ENCODE measurements at places on chromosomes 5 and 9.

DNA sequence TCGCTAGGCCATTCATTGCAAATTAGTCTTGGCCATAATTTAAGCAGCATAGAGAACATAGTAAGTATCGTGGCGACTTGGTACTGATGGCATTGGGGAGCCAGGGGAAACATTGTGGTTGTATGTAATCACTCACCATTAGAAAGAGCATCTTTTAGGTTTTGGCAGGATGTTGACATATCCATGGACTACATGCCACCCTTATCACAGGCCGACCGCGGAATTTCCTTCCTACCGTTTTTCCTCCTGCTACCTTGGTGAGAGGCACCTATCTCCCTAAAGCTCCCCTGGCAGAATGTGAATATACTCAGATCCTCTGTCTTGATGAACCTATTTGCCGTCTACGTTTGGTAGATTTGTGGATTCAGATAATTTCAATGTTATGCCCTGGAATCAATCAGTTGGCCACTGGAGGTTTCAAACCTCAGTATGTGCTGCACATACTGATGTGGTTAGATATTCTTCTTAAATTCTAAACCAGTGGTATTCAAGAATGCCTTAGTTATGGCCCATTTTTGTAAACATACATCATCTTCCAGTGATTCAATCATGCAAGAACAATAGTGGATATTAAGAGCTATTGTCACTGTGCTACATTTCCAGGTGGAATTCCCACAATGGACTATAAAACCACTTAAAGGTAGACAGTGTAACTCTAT lies 271.0 kb upstream of the HAPLN1 start:
- no peak for DNase-seq

DNA sequence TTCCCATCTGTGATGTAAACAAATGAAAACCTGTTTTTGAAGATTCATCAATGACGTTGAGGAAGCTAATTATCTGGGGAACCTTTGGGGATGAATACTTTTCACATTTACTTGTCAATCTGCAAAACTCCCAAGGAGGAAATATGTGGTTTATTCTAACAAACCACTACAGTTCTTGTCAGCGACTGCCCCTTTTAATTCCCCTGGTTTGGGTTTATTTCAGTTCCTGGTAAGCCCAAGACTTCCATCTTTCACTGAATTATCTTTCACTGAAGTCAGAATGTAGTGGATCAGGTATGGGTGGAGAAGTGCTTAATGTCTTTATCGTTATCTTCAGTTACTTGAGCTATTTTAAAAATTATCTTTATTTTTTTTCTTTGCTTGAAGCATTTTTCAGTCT lies 40.2 kb downstream of the TLR4 start:
- DNase-seq: no peak

DNA sequence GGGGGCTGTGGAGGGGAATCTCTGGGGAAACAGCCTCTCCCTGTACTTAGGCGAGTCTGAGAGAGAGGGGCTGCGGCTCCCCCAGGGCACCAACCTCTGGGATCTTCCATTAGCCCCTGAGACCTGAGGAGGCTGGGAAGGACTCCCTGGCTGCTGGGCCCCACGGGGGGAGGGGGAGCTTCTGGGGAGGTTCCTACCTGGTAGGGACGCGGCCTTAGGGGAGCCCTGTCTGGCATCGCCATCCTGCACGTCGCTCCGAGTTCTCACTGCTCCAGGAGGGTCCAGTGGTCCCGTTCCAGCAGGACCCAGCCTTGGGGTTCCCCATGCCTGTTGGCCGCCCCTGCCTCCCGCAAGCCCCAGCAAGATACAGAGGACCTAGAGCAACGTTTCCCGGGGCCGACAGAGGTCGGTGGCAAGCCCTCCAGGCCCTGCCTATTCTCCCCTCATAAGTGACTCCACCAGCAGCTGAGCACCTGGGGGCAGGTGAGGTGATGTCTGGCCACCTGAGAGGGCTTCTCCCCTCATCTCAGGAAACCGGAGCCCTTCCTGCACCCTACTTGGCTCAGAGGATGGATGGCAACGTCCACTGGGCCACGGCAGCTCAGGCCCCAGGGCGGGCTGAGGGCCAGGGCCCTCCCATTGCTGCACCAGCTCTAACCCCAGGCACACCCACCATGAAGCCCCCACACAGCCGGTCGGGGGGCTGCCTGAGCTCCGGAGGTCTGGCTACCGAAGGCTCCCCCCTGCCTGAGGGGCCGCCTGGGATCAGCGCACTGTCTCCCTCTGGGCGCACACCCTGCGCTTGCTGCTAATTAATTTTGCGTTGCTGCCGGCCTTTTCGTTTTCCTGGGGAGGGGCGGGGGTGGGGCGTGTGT lies 22.5 kb downstream of the TPPP start:
- no peak for DNase-seq

DNA sequence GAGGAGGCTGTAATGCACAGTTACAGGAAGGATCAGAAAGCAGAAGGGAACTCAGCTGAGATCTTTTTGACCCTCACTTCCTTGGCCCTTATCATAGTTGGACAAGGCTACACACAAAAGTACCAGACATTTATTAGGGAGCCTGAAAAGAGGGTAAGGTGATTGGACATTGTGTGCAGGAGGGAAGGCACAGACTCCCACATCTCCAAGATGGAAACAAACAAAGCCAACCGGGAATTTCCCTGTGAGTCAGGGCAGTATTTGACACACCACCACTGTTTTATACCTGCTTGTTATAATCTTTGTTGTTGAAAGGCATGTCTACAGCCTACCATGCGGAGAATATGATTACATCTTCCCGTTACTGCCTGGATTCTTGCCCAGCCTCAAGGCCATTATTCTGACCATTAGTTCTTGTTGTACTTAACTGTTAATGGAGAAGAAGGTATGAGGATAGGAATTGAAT lies 3.0 kb upstream of the CCNG1 start:
- DNase-seq: no peak

GRCh38 chr5:2176581-2176980 lies 293.9 kb upstream of the IRX4 start:
- no peak for DNase-seq

DNA sequence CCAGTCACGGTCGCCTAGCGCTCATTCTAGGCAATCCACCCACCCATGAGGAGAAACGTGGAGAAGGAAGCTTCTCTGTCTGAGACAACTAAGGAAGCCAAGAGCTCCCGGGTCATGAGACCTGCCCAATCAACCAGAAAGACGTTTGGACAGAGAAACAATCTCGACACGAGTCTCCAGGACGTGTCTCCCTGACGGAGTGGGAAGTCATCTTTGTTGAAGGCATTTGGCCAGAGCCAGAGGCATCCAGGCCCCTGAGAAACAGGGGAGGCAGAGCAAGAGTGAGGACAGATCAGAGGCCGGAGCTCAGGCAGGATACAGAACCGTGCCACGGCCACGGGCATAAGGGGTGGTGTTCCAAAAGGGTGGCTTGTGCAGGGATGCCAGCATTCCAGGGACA lies 479.0 kb downstream of the SPATA31A7 start:
- no peak for DNase-seq

- peak; percentile 25 for DNase-seq
These were observed 60.1 kb upstream of the ZNF608 start for GRCh38 chr5:124806373-124807077.

- no peak for DNase-seq
These were observed 4.8 kb downstream of the DNAJB5 start for GRCh38 chr9:34994260-34994899.

GRCh38 chr9:20994486-20994885 lies 37.0 kb downstream of the HACD4 start:
- DNase-seq: no peak

DNA sequence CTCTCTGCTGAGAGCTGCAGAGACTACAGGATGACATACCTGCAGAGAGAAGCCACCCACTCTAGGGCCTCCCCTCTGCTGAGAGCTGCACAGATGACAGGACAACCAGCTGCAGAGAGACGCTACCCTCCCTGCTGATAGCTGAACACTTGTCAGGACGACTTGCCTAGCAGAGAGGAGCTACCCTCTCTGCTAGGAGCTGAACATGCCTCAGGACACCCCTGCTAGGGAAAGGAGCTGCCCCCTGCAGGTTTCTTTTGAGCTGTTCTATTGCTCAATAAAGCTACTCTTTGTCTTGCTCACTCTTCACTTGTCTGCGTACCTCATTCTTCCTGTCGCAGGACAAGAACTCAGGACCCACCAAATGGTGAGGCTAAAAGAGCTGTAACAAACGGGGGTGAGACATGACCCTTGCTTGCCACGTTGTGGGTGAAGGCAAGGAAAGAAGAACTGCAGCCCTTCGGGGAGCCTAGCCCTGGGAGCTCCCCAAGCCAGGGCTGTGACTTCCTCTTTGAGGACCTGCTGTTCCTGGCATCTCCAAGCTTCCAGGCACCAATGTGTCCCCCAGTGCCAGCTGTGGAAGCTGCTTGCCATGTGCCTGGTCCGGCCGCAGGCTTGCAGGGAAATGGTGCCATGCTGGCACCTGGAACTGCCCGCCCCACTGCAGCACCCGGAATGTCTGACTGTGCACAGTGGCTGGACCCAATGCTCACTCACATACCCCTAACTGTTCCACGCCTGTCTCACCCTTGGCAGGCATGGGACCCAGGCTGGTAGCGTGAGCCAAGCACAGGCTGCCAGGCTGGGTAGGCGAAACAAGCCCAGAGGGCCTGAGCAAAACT lies 5.1 kb upstream of the TESK1 start:
- DNase-seq: no peak

- no peak for DNase-seq
These were observed 101.2 kb downstream of the HMHB1 start for GRCh38 chr5:143913008-143913752.

DNA sequence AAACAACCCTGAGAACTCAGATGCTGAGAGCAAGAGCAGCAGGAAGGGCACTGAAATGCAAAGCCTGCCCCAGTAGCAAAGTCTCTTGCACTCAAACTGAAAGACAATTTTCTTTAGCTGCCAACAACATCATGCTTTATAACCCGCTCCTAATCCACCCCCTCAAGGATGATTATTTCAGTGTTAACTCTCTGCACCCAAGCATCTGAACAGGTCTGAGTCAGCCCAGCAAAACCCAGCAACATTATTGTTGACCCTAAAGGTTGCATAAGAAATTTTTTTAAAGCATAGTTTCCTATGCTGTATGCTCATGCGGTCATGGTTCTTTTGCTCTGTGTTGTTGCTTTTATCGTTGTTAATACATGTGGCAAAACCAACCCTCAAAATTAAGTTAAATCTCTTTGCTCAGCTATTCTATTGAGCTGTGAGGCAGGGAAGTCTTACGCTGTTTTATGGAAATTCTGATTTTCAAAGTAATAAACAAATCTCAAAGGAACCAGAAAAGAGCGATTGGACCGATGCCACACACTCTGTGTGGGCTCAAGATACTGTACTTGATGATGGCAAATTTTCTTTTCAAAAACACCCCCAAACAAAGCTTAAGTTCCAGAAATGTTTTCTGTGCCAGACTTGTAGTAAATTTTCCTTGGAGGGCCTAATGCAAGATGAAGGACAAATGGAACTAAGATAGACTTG lies 440.6 kb upstream of the MPDZ start:
- no peak for DNase-seq

DNA sequence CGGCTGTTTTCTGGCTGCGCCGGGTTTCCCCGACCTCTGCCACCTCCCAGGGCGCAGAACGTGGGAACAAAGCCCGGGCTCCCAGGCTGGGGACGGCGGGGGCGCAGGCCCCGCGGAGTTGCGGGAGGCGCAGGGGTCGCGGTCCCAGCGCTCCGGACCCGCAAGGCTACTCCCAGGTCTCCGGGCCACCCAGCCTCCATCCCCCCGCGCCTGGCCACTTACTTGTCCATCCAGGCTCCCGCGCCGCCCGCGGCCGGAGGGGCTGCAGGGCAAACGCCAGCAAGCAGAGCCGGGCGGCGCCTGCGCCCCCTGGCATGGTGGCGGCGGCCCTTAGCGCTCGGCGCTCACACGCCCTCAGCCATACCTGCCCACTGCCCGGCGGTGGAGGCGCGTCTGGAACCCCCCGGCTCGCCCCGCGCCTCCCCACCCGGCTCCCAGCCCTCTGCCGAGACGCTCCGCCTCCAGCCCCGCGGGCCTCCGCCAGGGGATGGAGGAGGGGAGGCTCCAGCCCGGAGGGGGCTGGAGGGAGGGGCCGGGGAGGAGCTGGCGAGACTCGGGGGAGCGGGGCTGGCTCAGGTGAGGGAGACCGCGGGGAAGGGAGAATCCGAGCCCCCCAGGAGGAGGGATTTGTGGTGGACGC lies at the start of gene ADAM19:
TSS of gene ADAM19 (minus strand) at position 395 of the 640 bp plus-strand sequence. CDS start at position 316, 79 bp downstream.
- no peak for DNase-seq

DNA sequence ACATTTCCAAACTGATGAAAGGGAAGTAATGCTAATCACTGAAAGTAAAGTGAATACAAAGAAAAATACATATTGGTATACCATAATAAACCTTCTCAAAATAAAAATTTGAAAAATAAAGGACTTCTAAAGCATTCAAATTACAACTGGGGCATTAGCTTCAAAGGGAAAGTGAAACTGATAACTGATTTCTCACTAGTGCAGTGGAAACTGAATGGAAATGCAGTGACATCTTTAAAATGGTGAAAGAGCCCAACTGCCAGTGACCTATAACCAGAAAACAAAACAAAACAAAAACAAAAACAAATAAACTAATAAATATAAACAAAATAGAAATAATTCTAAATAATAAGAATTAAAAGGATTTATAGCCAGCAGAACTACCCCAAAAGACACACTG lies 297.5 kb upstream of the GRIN3A start:
- DNase-seq: no peak

DNA sequence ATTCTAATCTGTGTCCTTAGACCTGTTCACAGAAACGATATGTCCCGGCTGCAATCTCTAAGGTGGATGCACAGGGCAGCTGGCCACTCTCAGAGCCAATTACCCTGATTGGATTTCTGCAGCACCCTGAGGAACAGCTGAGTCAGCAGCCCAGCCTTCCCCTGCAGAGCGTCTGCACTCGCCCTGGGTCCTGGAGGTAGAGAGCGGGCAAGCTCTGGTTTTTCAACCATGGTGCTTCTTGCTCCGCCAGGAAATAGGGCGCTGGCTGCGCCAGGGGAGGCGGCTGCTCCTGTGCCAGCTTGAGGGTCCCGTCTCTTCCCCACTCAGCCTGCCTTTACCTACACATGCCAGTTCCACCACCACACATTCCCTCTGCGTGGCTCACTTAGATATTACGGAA lies 19.2 kb downstream of the NDUFS6 start:
- DNase-seq: no peak

GRCh38 chr5:95739857-95740256 lies 8.7 kb downstream of the RHOBTB3 start:
- DNase-seq: no peak
